ENCODE measurements at places on chromosomes 6 and 20.

DNA sequence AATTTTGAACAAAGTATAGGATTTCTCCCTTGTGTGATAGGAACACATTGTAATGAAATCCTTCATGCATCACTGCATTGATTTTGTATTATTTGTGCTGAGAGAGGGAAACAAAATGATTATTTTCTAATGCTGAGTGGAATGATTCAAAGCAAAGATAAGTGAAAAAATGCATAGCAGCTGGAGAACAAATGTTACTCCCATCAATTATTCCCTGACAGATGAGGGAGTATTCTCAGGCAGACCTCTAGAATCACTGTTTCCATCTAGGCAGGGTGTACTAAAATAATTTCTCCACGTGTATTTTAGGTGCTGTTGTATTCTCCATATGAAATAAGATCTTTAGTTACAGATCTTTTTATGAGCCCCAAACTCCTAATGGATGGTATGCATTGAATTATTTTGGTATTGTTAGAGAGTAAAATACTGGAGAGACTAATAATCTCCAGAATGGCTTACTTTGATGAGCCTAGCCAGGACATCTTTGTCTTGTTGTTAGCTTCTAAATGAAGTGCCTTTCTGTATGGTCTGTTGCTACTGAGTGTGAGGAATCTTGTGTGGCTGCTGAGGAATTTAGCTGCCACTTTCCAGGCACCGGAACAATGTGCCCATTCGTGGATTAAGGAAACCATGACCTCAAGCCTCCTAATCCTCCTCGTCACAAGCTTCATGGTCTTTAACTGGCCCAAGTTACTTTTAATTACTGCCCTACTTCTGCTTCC, 39.6 kb downstream of the RNF217 start:
- peak; percentile 23 for DNase-seq

DNA sequence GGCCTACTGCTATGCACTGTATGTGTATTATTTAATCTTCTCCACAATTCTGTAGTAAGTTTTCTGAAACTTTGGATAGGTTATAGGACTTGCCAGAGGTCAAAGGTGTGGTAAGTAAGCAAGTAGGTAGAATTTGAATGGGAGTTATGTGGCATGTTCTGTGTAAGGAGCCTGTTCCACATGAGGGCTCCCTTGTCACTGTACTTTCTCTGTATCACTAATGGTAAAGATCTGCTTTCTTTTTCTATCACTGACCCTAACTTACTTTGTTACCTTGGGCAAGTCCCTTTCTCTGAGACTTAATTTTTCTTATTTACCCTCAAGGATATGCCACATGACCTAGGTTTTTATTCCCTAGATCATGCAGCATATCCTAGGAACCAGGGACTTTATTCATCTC, 50.3 kb downstream of the EIF2S2 start:
- no peak for DNase-seq

GRCh38 chr6:27078734-27079357, 168.7 kb upstream of the PRSS16 start:
- peak; percentile 44 for DNase-seq

DNA sequence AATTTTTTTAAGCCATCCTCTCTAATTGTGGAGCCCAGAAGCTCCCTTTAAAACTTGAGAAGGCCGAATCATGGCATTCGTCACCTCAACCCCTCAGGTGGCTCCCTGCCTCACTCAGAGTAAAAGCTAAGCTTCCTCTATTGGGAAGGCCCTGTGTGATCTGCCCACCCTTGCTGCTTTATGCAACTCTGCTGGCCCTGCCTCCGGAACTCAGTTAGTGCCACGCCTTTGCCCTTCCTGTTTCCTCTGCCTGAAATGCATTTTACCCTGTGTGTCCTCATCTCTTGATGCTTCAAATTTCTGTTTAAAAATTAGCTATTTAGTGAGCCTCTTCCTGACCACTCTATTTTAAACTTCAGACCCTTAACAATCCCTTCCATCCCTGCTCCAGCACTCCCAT, 5.7 kb downstream of the PACRG start:
- DNase-seq = no peak

- DNase-seq = peak; percentile 91
Observed at GRCh38 chr20:59010995-59011873, 4.2 kb upstream of the CTSZ start.

Measured in NCI-H226 (cell line).